ENCODE measurements at places on chromosomes 2 and 18.

DNA sequence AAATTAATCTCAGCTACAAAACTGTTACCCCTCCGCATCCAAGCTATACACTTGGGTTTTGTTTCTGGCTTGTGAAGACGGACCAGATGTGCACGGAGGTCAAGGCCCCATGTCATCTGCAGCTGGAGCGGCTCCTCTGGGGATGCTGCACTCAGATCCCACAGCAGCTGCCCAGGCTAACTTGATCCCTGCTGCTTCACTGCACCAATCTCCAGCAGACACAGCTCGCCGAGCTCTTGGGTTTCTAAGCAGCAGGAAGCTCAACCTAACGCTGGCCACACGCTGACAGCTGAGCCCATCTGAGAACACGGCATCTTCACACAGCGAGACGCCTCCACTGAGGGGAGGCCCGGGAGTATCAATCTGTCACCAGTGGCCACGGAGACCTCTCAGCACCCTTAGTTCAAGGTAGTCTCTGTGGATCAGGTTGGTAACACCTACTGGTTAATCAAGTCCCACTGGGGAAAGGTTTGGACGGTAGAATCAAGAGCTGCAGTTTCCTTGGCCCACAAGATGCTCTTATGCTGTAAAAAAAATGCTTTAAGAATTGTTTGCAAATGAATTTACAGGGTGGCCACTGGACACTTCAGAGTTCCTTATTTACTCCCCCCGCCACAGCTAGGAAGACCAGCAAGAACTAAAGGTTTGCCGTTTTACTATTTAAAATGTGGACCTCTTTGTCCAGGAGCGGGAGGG, 67.5 kb downstream of the EMILIN2 start:
- DNase-seq = no peak

DNA sequence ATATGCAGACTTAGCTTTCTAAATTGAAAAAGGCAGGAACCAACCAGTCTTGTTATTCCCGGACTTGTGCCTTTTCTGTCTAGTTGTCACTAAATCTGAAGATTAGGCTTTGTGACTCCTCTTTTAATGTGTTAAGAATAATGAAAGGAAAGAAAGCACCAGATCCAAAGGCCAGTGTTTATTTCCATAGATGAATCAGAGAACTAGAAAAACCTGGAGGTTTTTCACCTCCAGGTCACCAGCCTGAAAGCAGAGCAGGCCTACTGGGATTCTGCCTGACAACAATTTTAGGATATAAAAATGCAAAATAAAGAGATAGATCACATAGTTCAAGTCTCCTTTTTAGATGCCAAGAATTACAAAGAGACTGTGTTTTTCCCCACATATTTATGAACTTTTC, 160.4 kb downstream of the GULP1 start:
- DNase-seq = no peak

GRCh38 chr18:6057604-6058003, 162.3 kb upstream of the TMEM200C start:
- DNase-seq = no peak

DNA sequence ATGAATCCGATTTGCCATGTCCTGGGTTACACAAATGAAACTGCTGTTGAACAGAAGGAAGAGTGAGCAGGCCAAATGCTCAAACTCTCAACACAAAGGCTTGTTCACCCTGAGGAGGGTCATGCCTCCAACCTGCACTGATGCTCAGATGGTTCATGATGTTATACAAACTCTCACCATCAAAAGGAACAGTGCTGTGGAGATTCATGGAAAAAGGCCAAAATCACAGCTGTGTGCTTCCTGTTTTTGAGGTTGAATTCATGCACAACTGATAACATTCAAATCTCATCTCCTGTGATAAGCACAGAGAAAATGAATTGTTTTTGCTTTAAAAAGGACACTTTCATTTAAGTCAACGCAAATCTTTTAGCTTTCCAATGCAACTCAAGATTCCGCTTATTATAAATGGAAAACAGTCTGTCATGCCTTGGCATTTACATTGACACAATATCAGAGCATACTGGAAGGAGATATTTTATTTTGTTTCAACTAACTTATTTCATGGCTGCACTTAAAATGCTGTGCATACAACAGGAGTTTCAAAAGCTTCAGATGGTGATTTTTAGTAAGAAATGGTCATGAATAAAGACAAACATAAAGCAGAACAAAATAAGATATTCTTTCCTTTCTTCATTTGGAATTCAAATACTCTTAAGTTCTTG, 22.2 kb upstream of the TTN start:
- no peak for DNase-seq

- DNase-seq = no peak
Measured at GRCh38 chr18:59502274-59503175, 143.5 kb upstream of the LMAN1 start.
